ENCODE measurements at places on chromosomes 2 and 18.

GRCh38 chr2:206020171-206020570 lies 65.8 kb downstream of the INO80D start:
- DNase-seq: no peak

DNA sequence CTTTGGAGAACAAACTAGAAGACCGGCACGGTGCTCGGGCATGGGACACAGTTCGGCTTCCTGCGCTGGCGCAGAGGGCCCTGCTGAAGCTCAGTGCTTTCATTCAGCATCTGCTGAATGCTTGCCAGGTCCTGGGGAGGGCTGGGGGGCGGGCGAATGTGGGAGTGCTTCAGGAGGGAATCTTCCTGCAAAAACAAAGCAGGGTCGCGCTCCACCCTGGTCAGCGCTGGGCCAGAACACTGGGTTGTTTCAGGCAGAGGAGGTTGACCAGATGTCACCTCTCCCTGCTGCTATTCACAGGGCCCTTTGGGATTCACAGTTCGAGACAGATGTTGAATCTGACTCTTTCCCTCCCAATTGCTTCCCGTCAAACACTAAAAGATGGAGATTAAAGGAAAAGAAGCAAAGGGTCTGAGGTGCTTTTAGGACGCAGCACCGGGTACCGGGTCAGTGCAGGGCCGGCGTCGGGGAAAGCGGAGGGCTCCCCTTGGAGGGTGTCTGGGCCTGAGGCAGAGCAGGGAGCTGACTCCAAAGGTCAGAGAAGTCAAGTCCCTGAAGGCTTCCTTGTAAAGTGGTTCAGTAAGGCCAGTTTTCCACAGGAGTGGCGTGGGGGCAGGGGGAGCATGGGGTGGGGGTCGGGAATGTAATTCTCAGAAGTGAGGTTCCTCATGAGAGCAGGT lies 82.1 kb upstream of the PXDN start:
- DNase-seq: no peak

DNA sequence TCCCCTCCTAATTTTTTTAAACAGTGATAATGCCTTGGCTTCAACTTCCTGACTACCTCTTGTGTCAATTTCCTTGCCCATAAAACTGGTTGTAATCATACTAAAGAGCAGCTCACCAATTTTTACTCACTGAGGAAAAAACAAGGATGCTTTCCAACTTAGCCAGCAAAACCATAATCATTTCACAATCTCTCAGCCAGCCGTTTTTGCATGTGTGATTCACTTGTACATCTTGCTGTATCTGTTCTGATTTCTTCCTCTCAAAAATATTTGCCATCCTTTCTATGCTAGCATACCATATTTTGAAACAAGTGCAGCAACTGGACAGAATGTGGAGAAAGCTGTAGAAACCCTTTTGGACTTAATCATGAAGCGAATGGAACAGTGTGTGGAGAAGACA lies 60.7 kb downstream of the RAB27B start:
- no peak for DNase-seq

DNA sequence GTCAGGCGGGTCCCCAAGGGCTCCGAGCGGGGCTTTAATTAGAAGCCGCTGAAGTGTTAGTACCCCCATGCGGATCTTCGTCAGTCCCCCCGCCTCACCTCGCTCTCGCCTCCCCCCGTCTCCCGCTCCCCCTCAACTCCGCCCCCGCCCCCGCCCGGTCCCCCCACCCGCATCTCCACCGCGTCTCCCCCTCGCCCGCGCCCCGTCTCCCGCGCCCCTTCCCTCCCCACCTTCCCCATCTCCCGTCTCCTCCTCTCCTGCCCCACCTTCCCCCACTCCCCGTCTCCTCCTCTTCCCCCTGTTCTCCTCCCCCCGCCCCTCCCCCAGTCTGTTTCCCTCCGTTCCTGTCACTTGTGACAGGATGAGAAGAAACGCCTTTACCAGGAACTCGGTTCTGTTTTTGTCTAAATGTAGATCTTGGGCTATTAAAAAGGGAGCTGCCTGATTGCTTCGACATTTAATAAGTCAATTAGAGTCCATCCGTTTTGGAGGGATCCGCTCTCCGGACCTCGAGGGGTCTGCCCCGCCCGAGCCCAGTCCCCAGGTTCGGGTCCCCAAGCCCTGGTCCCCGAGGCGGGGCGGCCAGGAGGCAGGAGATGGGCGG lies 969 bp upstream of the ALKAL2 start:
- peak; percentile 28 for DNase-seq

- peak; percentile 33 for DNase-seq
These were observed 169.2 kb downstream of the CDH20 start for GRCh38 chr18:61502472-61502871.

- DNase-seq: no peak
These were observed 12.8 kb upstream of the ALPP start for GRCh38 chr2:232365621-232366321.

DNA sequence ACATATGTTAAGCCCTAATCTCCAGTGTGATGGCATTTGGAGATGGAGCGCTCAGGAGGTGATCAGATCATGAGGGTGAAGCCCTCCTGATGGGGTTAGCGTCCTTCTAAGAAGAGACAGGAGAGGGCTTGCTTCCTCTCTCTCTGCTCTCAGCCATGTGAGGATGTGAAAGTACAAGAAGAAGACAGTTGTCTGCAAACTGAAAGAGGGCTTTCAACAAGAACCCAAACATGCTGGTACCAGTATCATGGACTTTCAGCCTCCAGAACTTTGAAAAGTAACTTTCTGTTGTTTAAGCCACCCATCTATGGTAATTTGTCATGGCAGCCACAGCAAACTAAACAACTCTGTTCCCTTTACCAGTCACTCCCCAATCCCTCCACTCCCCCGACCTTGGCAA lies 47.4 kb downstream of the CACNB4 start:
- DNase-seq: no peak

GRCh38 chr2:95677346-95677745 lies 85.5 kb downstream of the TRIM43 start:
- DNase-seq: no peak

GRCh38 chr18:39969803-39970494 lies 1985.1 kb upstream of the PIK3C3 start:
- DNase-seq: no peak

- DNase-seq: no peak
These were observed 52.0 kb downstream of the GATA6 start for GRCh38 chr18:22221350-22221749.

GRCh38 chr2:1282552-1282951 lies 130.7 kb upstream of the TPO start:
- no peak for DNase-seq

GRCh38 chr2:237456200-237456843 lies 30.7 kb upstream of the MLPH start:
- no peak for DNase-seq

GRCh38 chr2:173708806-173709205 lies 256.4 kb downstream of the SP3 start:
- DNase-seq: no peak

DNA sequence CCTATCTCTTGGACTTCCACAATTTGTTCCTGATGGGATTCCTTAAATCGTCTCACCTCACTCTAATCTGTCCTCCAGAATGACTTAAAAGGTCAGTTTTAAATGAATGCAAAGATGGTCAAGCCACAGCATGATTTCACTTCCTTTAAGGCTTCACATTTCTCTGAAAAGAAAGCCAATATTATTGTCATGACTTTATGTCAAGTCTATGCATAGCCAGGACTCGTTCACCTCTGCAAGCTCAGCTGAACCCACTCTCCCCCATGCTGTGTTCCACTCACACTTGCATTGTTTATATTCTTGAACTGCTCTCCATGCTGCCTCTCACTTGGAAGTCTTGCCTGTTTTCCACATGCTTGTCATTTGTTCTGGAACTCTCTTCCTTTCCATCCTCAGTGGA lies 298.4 kb upstream of the MMADHC start:
- DNase-seq: no peak

GRCh38 chr2:111209045-111209514 lies 88.4 kb downstream of the BCL2L11 start:
- peak; percentile 68 for DNase-seq

DNA sequence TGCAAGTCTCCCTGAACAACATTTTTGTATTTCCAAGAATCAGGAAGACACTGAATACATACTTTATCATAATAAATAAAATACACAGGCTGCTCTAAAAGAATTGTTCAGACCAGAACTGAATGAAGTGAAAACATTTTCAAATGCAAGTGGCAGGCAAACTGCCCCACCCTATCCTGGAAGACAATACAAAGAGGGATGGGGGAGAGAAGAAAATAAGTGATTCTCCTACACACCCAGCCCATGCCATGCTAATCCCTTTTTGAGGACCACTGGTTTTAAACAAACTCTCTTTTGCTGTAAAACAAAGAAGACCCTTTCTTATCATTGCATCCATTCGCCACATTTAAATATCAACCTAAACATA lies 95.6 kb downstream of the PID1 start:
- no peak for DNase-seq

GRCh38 chr2:109062859-109063700 lies 65.9 kb upstream of the SH3RF3 start:
- no peak for DNase-seq

GRCh38 chr18:11811009-11811408 lies 40.2 kb upstream of the CHMP1B start:
- DNase-seq: no peak

DNA sequence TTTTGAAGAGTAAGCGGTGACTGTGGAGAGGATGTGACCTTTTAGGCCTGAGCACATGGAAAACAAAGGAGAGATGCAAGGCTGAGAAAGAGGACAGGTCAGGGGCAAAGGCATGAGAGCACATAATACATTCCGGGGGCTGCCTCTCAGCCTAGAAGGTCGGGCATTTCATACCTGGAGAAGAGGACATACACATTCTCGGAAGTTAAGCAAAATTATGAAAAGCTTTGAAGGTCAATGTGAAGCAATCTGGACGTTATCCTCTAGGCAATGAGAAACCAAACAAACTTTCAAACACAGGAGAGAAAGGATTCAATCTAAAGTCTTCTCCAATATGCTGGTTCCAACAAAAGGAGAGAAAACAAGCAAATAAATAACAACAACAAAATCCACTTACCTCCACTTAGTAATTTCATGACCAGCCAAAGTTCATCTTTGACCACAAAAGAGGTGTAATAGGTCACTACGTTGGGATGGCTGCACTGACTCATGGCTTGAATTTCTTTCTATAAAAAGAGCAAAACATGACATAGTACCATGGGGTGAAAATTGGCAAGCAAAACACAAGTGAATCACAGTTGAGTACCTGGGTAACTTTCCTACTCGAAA lies 80.4 kb downstream of the STK39 start:
- DNase-seq: no peak

DNA sequence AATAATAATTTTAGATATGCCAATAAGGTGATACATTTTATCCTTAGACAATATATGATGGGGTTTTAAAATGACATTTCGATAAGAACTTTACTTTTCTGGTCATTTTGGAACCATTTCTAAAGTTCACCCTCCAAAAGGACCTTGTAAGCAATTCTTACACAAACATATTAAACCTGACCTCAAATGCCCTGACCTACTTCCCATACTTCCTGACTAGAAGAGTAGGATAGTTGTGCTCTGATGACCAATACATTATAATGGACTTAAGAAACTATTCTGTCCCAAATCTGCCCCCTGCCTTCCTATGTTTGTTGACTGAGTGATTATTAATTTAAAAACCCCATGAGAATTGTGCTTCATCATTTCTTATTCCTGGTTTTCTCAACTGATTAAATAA lies 24.6 kb downstream of the GCA start:
- DNase-seq: no peak

GRCh38 chr2:85827879-85828569 lies 60.8 kb downstream of the ST3GAL5 start:
- DNase-seq: no peak

DNA sequence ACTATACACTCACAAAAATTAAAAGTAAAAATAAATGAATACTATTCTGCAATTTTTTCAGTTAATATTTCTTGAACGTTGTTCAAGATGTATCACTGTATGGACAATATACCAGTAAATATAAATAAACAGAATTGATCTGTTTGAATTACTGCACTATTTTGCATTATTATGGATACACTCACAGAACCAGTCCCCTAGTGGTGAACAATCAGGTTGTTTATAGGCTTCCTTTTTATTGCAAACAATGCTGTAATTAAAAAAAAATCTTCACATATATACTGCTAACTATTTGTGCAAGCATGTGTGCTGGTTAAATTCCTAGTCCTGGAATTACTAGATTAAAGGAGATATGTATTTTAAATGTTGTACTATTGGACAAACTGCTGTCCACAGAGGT lies 306.0 kb downstream of the FBXO15 start:
- no peak for DNase-seq

DNA sequence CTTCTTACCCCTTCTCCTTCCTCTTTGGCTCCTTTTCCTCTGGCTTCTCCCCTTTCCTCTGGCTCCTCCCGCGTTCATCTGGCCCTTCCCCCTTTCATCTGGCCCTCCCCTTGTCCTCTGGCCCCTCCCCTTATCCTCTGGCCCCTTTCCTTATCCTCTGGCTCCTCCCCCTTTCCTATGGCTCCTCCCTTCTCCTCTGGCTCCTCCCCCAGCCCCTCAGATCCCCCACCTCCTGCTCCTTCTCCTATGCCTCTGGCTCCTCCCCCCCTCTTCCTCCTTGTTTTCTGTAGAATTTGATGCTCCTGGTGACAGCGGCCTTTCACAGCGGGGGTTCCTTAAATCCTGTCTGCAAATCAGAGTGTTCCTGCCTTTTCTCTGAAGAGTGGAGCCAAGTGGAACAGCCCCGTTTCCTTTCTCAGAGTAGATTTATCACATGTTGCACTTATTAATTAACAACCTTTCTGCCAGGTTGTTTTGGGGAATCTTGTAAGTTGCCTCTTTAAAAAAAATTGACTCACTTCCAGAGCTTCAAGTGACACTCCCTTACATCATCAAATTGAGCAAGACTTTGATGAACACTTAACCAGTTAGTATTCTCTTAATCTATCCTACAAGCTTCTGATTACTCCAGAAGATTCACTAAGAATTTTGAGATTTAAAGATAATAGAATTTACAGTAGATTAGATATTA lies 27.9 kb downstream of the FABP1 start:
- no peak for DNase-seq

GRCh38 chr2:182521453-182522404 lies 94.9 kb upstream of the PDE1A start:
- DNase-seq: no peak

GRCh38 chr18:55743736-55744135 lies 155.7 kb upstream of the TCF4 start:
- no peak for DNase-seq

GRCh38 chr2:51981783-51982182 lies 949.9 kb upstream of the NRXN1 start:
- no peak for DNase-seq

DNA sequence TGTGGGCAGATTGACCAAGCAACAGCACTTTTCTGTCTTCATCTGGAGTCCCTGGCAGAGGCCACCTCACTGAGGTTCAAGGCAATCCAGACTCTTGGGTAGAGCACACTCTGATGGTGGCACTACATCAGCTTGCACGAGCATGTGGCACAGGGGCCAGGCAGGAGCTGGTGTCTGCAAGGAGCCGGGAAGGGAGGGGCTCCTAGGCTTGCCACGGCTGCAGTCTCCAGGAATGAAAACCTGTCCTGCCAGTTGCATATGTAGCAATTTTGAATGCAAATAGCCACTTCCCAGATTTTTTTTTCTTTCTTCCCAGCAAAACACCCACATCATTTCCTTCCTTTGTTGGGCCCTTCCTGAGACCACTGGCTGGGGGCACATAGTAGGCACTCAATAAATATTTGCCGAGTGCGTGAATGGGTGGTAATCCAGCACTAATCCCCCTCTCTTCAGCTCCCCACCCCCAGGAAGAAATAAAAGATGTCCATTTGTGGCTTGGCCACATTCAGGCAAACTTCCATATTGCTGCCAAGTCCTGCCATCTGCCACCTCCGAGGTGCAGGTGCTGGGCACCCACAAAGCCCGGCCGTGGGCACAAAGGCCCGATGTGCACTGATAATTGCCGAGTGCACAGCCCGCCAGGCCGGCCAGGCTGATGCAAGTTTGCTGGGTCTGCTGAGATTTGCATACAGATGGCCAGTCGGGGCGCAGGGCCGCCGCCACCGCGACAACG lies 72.4 kb downstream of the MYCN start:
- DNase-seq: no peak
